ENCODE measurements at places on chromosomes 16 and 17. TPM values are rescaled to one million over a fixed set of nuclear protein-coding genes. Genes with fewer than 3 reads are reported as not detected.

KLHL10 gene
- 0.29 TPM for total RNA-seq

- peak overlapping the region; percentile 60 for H3K27ac ChIP-seq
- no peak for DNase-seq
- peaks cover 73% of the 10 kb centered on the region for H3K4me1 ChIP-seq
- H3K36me3 ChIP-seq, result peaks cover 5% of the 10 kb centered on the region
Observed at GRCh38 chr16:27174798-27175197, 28.5 kb upstream of the KDM8 start.

GRCh38 chr16:71846431-71846830 is 655 bp downstream of the ATXN1L start:
- peak overlapping the region; percentile 72 for H3K27ac ChIP-seq
- peaks cover 41% of the 10 kb centered on the region for H3K4me1 ChIP-seq
- no peaks in the 10 kb centered on the region for H3K27me3 ChIP-seq

- H3K4me1 ChIP-seq, result no peaks in the 10 kb centered on the region
- H3K36me3 ChIP-seq, result no peaks in the 10 kb centered on the region
- H3K27me3 ChIP-seq, result no peaks in the 10 kb centered on the region
- no peak overlapping the region for H3K27ac ChIP-seq
- no peak for DNase-seq
- no peak overlapping the region for H3K4me3 ChIP-seq
Observed at GRCh38 chr17:53490447-53490968, 332.2 kb upstream of the KIF2B start.

DNA sequence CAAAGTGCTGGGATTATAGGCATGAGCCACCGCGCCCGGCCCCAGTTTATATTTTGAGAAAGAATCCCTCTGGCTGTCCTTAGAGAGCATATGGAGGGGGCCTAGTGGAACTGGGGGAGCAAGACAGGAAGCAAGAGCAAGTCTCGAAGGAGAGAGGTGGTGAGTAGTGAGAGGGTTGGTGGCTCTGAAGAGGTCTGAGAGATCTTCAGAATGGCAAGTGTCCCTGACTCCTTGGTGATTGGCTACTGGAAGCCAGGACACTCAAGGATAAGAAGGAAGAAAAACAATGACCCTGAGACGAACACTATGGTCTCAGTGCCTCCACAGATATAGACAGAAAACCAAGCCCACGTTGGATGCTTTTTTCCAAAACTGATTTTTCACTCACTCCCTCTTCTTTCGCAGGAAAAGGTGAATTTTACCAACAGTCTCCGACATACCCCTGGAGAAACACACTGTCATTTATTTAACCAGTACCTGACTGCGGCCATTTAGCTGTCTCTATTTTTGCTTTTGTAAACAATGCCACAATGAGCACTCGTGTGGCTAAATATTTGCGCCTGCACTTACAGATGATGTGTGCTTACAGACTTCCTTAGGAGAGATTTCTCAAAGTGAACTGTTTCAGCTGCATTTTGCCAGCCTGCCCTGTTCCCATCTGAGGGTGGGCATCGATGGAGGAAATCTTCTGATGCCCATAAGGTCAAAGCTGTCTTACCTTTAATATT is 15.9 kb upstream of the DOK4 start:
- H3K4me1 ChIP-seq, result peaks cover 11% of the 10 kb centered on the region
- no peak for DNase-seq
- no peaks in the 10 kb centered on the region for H3K36me3 ChIP-seq
- H3K4me3 ChIP-seq, result no peak overlapping the region

- H3K4me1 ChIP-seq, result no peaks in the 10 kb centered on the region
- H3K27me3 ChIP-seq, result peaks cover 25% of the 10 kb centered on the region
- no peak overlapping the region for H3K4me3 ChIP-seq
- H3K27ac ChIP-seq, result no peak overlapping the region
Observed at GRCh38 chr17:5785867-5786509, 201.7 kb upstream of the NLRP1 start.

AIPL1 gene
- total RNA-seq, result not detected

KIF18B gene
- total RNA-seq, result 42.9 TPM

- no peaks in the 10 kb centered on the region for H3K27me3 ChIP-seq
- H3K4me1 ChIP-seq, result peaks cover 9% of the 10 kb centered on the region
- DNase-seq, result no peak
Observed at GRCh38 chr16:22317001-22317530, 19.9 kb downstream of the POLR3E start.

GRCh38 chr17:49603238-49603637 is 27.6 kb downstream of the NXPH3 start:
- H3K36me3 ChIP-seq, result peaks cover 54% of the 10 kb centered on the region
- DNase-seq, result no peak
- H3K4me1 ChIP-seq, result no peaks in the 10 kb centered on the region
- no peak overlapping the region for H3K4me3 ChIP-seq
- no peaks in the 10 kb centered on the region for H3K27me3 ChIP-seq

GRCh38 chr17:12995106-12995895 is 22.5 kb downstream of the ELAC2 start:
- no peak for DNase-seq
- H3K4me3 ChIP-seq, result no peak overlapping the region
- no peaks in the 10 kb centered on the region for H3K27me3 ChIP-seq
- no peaks in the 10 kb centered on the region for H3K4me1 ChIP-seq
- H3K27ac ChIP-seq, result no peak overlapping the region

ZNF750 gene
- not detected for total RNA-seq

DNA sequence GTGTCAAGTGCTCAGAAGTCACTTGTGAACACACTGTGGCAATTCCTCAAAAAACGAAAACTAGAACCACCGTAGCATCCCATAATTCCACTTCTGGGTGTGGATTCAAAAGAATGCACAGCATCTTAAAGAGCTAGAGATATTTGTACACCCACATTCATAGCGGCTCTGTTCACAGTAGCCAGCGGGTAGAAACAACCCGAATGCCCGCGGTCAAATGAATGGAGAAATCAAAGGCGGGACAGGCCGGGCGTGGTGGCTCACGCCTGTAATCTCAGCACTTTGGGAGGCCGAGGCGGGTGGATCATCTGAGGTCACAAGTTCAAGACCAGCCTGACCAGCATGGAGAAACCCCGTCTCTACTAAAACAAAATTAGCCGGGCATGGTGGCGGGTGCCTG is 337.5 kb downstream of the SEC14L1 start:
- no peak overlapping the region for H3K4me3 ChIP-seq
- H3K27me3 ChIP-seq, result no peaks in the 10 kb centered on the region
- DNase-seq, result no peak
- peaks cover 31% of the 10 kb centered on the region for H3K36me3 ChIP-seq

GRCh38 chr17:32852811-32853210 is 24.1 kb downstream of the MYO1D start:
- no peak overlapping the region for H3K27ac ChIP-seq
- no peak for DNase-seq
- no peaks in the 10 kb centered on the region for H3K36me3 ChIP-seq
- no peaks in the 10 kb centered on the region for H3K27me3 ChIP-seq
- no peaks in the 10 kb centered on the region for H3K4me1 ChIP-seq

DNA sequence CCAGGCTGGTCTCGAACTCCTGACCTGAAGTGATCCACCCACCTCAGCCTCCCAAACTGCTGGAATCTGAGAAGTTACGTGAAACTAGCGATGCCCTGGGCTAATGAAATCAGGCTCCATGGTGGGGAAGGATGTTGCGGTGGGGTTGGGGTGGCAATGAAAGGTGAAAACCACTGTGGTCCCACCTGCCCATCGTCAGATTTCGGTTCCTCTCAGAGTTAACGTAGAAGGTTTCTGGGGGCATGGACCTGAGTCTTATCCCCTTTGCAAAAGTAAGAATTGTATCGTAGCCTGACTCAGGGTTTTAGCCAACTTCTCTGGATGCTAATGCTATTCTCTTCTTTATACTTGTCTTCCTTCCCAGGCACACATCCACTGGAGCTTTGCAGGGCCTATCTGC is 402.3 kb downstream of the WWOX start:
- H3K27me3 ChIP-seq, result no peaks in the 10 kb centered on the region
- DNase-seq, result no peak
- no peaks in the 10 kb centered on the region for H3K36me3 ChIP-seq
- no peak overlapping the region for H3K4me3 ChIP-seq
- H3K27ac ChIP-seq, result no peak overlapping the region

DNA sequence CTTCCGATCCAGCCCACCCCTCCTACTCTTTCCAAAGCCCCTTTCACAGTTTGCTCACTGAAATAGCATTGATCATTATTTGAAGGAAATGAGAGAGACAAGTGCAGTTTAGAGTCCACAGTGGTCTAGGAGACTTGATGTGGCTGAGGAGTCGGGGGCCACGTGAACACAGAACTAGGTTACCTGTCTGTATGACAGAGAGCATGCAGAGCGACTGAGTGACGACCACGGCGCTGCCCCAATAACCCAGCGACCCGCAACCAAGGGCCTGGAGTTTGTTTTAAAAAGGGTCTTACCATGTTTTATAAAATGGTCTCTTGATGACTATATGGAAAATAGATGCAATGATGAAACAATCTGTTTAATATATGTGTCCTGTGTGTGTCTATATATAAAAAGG is 39.5 kb downstream of the NDEL1 start:
- no peaks in the 10 kb centered on the region for H3K27me3 ChIP-seq
- H3K36me3 ChIP-seq, result peaks cover 46% of the 10 kb centered on the region
- no peak for DNase-seq

DNA sequence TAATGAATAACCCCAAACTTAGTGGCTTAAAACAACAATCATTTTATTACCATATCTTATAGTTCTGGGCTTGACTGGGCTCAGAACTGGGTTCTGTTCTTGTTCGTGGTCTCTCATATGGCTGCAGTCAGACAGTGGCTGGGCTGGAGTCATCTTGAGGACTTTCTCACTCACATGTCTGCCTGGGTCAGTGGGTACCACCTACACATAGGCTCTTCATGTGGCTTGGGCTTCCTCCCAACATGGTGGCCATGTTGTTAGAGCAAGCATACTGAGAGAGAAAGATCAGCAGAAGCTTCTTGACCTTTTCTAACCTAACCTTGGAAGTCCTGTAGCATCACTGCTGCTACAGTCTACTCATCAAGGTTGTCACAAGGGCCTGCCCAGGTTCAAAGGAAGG is 158.6 kb upstream of the SDK2 start:
- H3K27ac ChIP-seq, result no peak overlapping the region
- H3K36me3 ChIP-seq, result peaks cover 3% of the 10 kb centered on the region
- no peak for DNase-seq
- peaks cover 2% of the 10 kb centered on the region for H3K27me3 ChIP-seq
- H3K4me1 ChIP-seq, result no peaks in the 10 kb centered on the region

GRCh38 chr16:29315916-29316517 is 90.5 kb downstream of the NPIPB11 start:
- H3K36me3 ChIP-seq, result no peaks in the 10 kb centered on the region
- DNase-seq, result no peak
- H3K4me1 ChIP-seq, result peaks cover 3% of the 10 kb centered on the region
- no peaks in the 10 kb centered on the region for H3K27me3 ChIP-seq

- no peaks in the 10 kb centered on the region for H3K27me3 ChIP-seq
- DNase-seq, result no peak
- no peaks in the 10 kb centered on the region for H3K4me1 ChIP-seq
- no peak overlapping the region for H3K4me3 ChIP-seq
- no peak overlapping the region for H3K27ac ChIP-seq
- no peaks in the 10 kb centered on the region for H3K36me3 ChIP-seq
Observed at GRCh38 chr16:25395528-25395927, 137.9 kb upstream of the ZKSCAN2 start.

GRCh38 chr16:84754353-84754856 is 54.6 kb downstream of the USP10 start:
- peak; percentile 65 for DNase-seq
- peak overlapping the region; percentile 36 for H3K4me3 ChIP-seq
- no peak overlapping the region for H3K27ac ChIP-seq
- peaks cover 12% of the 10 kb centered on the region for H3K36me3 ChIP-seq

CEP295NL gene
- not detected for total RNA-seq

GRCh38 chr16:86077243-86077940 is 178.4 kb downstream of the IRF8 start:
- no peak overlapping the region for H3K4me3 ChIP-seq
- no peaks in the 10 kb centered on the region for H3K36me3 ChIP-seq
- H3K27me3 ChIP-seq, result peaks cover 18% of the 10 kb centered on the region
- DNase-seq, result no peak

NLRC3 gene
- 25.9 TPM for total RNA-seq

Data from activated CD4-positive, alpha-beta memory T cell treated with anti-CD3 and anti-CD28 coated beads for 36 hours (primary cell).